ENCODE measurements at places on chromosomes 5 and 9. TPM values are rescaled to one million over a fixed set of nuclear protein-coding genes. Genes with fewer than 3 reads are reported as not detected.

The C9 gene
- 0.39 TPM for total RNA-seq

The CDKN2B gene
- total RNA-seq: 8.2 TPM

DNA sequence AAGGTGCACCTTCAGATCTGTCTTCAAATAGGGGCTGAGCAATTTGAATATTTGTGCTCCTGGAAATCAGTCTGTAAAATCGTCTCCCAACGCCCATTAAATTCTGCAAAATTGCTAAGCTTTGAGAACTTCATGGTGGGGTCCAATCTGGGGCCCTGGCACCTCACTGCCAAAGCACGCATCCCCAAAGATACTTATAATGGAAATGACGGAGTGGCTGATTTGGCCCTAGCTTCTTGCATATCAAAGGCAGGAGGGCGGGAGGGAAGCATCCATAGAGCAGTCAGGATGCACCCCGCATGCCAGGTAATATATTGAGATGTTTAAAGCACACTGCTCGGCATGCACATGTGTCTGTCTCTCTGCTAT, 422.3 kb downstream of the EBF1 start:
- no peak overlapping the region for H3K27ac ChIP-seq
- DNase-seq: no peak
- H3K27me3 ChIP-seq: peaks cover 1% of the 10 kb centered on the region

- DNase-seq: no peak
- H3K27ac ChIP-seq: no peak overlapping the region
- H3K36me3 ChIP-seq: no peaks in the 10 kb centered on the region
Observed at GRCh38 chr5:108867656-108868055, 120.0 kb downstream of the FER start.

GRCh38 chr5:56685503-56686217, 129.7 kb upstream of the MAP3K1 start:
- peaks cover 11% of the 10 kb centered on the region for H3K4me1 ChIP-seq
- H3K27ac ChIP-seq: no peak overlapping the region
- no peak overlapping the region for H3K4me3 ChIP-seq
- no peaks in the 10 kb centered on the region for H3K36me3 ChIP-seq
- no peaks in the 10 kb centered on the region for H3K27me3 ChIP-seq

GRCh38 chr5:1536871-1537602, 13.3 kb upstream of the LPCAT1 start:
- H3K36me3 ChIP-seq: no peaks in the 10 kb centered on the region
- DNase-seq: no peak
- no peak overlapping the region for H3K27ac ChIP-seq
